ENCODE measurements at places on chromosomes 2 and 18. TPM values are rescaled to one million over a fixed set of nuclear protein-coding genes. Genes with fewer than 3 reads are reported as not detected.

C2orf68 gene
- 15.3 TPM for total RNA-seq

OSBPL1A gene
- 9.6 TPM for total RNA-seq

MOGAT1 gene
- total RNA-seq = not detected

MC4R gene
- not detected for total RNA-seq

Data from epithelial cell of umbilical artery (primary cell).